ENCODE measurements at places on chromosomes 5 and 9.

- no peak for DNase-seq
These were observed 68.9 kb downstream of the WDR41 start for GRCh38 chr5:77423022-77423750.

- no peak for DNase-seq
These were observed 368.1 kb downstream of the TLE4 start for GRCh38 chr9:79939819-79940218.

DNA sequence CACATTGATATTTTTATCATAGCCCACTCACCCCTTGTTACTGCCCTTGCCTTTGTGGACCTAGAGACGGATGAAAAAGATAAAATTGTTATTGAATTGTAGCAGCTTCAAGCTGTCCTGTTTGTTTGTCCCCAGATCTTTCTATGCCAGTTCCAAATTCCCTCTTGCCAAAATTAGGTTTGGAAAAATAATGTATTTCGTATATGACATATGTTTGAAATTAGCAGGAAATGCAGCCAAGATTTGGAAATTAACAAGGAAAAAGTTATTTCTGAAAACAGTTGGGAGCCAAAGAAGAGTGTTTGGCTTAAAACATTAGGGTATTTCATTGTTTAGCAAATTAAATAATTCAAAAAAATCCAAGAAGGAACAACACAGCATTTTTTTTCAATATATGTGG, 33.5 kb downstream of the SPATA31D1 start:
- no peak for DNase-seq

GRCh38 chr9:136044971-136045594, 50.0 kb downstream of the NACC2 start:
- no peak for DNase-seq

- DNase-seq, result no peak
These were observed 256.2 kb downstream of the ZSWIM6 start for GRCh38 chr5:61588216-61588615.

DNA sequence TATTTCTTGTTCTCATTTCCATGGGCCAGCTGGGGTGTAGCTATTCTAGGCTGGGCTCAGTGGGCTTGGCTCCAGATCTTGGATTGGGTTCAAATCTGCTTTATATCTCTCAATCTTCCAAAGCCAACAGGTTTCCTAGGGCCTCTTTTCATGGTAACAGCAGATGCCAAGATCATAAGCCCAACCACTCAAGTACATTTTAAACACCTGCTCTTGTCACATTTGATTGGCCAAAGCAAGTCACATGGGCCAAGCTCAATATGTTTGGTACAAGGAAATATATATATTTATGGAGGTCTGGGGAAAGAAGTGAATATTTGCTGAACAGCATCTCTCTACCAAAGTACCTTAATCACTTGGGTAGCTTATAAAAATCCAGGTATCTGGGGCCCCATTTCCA, 49.5 kb downstream of the MRRF start:
- DNase-seq, result no peak

GRCh38 chr5:111752426-111752965, 4.5 kb downstream of the NREP start:
- DNase-seq, result no peak
